ENCODE measurements at places on chromosomes 16 and 17.

DNA sequence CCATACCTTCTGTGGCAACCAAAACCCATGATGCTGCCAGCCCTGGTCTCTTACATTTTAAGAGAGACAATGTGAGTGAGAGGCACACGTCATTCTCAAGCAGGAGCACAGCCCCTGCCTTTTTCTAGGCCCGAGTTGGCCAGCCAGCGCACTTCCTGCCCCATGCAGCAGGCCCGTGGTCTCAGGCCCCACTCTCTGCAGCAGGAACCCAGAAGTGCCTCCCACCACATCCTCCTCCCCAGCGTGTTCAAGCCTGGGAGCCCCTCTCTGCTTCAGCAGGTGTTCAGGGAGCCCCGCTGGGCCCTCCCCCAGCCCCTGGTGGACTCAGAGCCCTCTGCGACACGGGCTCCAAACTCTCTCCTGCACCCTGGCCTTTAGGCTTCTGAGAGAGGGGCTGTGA lies 30.5 kb downstream of the ITGAE start:
- ATAC-seq: peak; percentile 15

DNA sequence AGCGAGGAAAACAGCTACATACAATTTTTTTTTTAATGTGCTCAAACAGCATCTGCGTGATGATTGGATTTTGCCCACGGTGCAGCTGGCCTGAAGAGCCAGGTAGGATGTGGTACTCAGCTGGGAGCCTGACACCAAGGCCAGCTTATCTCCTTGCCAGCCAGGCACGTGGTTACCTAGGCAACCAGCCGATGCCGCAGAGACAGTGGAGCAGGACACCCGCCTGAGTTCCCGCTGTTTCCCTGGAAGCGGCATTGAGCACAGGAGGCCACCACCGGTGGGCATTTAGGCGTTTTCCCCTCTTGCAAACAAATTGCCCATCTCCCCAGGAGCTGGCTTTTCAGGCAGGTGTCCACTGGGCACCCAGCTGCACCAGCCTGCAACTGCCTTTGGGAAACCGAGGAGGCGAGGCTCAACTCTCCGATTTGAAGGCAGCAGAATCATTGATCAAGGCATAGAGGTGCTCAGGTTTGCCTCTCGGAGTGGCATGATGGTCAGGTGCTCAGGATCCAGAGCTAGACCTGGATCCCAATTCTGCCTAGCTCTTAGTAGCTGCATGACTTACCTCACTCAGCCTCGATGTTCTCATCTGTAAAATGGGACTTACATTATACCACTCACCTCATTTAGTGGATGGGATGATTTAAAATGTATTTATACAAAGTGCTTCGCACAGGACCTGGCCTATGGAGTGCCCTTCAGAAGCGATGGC lies 137.5 kb upstream of the PLCG2 start:
- no peak for ATAC-seq

DNA sequence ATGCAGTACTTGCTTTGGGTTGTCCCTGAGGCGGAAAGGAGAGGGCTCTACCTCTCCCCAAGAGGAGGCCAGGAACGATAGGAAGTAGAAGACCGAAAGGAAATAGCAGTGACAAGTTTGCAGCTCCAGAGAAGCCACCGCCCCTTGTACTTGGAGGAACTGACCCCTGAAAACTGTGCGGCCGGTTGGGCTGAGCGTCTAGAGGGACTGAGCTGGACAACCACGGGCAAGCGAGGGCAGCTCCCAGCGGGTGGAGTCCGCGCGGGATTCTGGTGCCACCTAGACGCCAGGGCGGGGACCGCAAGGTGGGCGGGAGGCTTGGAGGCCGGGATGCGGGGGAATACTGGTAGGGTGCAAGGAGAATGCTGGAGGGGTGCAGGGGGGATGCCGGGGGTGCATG lies 1.3 kb upstream of the SLC6A4 start:
- ATAC-seq: no peak

DNA sequence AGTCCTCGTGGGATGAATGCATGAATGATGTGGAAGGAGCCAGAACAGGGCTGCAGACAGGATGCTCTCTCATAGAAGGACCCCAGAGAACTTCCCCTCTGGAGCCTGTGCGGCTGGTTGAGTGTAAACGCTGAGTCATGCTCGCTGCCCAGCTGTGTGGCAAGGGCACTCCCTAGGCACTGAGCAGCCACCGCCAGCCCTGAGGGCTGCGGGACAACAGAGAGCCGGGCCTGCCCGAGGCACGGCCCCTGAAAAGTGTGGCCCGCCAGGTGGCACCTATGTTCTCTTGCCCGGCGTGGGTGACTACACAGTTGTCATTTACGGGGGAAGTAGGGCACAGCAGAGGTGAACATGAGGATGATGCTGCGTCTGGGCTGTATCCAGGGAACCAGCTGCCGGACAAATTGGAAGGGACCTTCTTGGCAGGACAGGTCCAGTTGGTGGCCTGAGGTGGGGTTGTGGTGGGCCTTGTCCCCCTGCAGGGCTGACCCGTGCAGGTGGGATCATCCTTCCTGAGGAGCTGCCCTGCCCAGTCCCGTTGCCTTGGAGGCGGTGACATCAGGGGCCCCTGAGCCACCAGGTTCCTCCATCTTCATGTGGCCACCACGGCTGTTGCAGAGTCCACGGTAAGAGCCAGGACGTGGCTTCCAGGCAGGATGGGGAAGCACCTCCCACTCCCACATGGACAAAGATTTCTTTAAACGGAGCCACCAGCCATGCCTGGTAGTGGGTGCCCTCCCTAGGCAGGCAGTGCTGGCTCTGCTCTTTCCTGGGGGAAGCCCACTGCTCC lies 94.8 kb upstream of the CBX4 start:
- peak; percentile 68 for ATAC-seq

- no peak for ATAC-seq
Observed at GRCh38 chr16:19068237-19068815, 912 bp downstream of the COQ7 start.

GRCh38 chr17:1568950-1569810 lies 6.6 kb upstream of the PITPNA start:
- ATAC-seq: no peak

- ATAC-seq: no peak
Observed at GRCh38 chr17:3838206-3838605, 7.8 kb downstream of the NCBP3 start.

DNA sequence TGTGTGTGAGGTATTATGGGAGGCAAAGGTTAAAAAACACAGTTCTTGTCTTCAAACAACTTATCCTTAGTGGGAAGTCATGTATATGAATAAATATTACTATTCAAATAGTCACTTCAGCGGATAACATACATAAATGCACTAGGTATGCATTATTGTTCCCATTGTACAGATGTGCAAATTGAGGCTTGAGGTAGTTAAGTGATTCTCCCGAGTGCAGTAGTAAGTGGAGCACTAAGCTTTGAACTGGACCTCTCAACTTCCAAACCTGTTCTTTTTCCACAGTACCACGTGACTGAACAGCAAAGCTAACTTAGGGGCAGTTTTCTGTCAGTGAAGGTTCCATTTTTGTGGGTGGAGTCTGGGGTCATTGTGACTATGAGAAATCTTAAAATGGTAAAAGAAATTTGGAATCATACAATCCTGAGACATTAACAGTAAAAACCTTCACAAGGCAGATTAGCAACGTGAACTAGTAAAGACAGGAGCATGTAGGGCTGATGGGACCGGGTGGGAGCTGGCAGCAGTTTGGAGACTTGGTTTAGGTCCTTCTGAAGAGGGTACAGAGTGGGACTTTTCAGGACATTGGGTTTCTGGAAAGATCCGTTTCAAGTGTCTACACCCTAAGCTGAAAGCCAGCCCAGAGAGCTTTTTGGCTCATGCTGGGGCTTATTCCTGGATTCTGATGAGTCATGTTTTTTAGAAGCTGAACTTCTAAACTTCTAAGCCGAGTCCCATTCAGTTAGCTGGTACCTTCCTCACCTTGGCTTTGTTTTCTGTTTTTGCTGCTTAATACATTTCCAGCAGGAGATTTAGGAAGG lies 204.9 kb downstream of the PRKCA start:
- ATAC-seq: no peak

DNA sequence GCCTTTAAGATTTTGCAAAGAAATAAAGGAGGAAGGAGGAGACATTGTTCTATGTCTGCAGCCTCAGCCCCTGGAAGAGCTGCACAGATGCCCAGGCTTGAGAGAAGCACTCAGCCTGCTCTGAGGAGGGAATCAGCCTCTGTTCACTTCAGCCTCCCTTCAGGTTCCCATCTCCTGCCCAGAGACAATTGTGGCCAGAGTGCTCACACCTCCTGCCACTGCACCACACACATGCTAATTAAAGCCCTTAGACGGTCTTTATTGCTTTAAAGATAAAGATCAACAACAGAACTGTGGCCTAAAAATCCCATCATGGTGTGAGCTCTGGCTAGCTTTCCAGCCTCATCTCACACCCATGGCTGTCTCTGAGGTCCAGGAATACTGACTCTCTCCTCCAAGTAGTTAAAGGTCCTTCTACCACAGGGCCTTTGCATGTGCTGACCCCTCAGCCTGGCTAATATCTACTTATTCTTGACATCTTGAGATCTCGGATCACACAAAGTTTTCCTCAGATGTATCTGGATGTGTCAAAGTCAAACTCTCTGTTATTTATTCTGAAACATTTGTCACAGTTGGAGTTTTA lies 33.8 kb downstream of the CHD9NB start:
- ATAC-seq: no peak

- ATAC-seq: no peak
Observed at GRCh38 chr16:54946909-54947308, 16.2 kb downstream of the IRX5 start.

DNA sequence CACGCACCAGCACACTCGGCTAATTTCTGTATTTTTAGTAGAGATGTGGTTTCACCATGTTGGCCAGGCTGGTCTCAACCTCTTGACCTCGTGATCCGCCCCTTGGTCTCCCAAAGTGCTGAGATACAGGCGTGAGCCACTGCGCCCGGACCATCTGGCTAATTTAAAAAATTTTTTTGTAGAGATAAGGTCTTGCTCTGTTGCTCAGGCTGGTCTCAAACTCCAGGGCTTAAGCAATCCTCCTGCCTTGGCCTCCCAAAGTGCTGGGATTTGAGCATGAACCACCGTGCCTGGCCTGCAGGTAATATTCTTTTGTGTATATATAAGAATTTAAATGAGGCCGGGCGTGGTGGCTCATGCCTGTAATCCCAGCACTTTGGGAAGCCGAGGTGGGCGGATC lies 115.0 kb downstream of the RPTOR start:
- no peak for ATAC-seq

GRCh38 chr16:66617728-66618127 lies 13.2 kb downstream of the CMTM3 start:
- ATAC-seq: no peak

GRCh38 chr16:5354645-5355044 lies 257.1 kb upstream of the EEF2KMT start:
- no peak for ATAC-seq

DNA sequence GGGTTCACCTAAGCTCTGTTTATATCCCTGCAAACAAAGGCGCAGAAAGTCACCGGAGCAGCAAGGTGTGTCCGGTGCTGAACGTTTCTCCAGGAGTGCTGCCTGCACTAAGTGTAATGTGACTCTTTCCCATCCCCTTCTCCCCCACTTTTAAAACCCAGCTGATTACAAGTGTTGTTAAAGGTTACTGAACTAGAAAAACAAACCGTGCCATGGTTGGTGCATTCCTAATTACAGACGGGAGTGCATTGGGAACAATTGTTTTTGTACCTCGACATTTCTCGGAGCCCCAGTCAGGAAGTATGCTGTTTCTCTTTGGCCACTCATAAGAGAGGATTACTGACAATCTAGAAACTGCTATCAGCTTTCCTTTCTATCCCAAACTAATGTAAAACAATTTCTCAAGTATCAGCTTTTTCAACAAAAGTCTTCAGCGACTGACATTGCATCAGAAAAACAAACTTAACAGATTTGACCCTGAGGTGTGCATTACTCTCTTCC lies 441.0 kb upstream of the SALL1 start:
- ATAC-seq: no peak

DNA sequence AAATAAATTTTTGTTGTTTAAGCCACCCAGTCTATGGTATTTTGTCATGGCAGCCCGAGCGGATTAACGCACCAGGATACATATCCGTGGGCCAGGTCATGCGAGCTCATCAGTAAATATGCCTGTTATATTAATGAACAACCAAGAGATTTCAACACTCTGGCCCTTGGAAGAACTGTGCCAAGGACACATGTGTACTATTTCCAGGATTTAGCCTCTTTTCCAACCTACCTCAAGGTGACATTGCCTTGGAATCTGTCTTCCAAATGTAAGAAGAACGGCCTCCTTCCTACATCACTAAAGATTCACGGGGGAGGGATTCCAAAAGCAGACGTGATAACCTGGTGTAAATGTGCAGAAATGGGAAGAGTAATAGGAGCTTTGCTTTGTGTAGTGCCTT lies 72.8 kb upstream of the DYNLRB2 start:
- no peak for ATAC-seq

- ATAC-seq: peak; percentile 70
Observed at GRCh38 chr17:75260641-75261335, 618 bp downstream of the GGA3 start.

DNA sequence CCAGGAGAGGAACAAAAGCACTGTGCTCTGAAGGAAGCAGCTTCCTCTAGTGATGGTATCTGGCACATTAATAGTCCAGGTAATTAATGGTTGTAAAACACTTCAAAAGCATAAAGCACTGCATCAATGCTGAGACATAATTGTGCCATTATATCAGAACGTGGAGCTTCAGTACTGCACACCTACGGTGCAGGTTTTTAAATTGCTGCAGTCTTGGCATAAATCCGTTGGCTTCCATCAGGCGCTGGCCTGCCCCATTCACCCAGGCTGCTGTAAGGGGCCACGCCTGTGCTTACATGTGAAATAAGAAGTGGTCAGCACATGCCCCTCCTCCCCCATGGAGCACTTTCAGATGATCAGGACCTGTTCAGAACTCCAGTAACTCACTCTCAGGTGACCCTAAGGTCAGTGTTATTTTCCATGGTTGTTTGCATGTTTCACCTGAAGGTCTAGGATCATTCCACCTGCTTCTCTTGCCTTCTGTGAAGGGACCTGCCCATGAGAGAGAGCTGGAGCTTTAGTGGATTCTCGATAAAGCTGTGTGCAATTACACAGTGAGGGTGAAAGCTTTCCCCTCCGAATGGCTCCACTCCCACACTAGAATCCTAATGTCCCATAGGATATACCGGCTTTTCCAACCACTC lies 345.3 kb downstream of the CA10 start:
- no peak for ATAC-seq

- ATAC-seq: no peak
Observed at GRCh38 chr16:55152875-55153390, 171.1 kb upstream of the IRX6 start.

GRCh38 chr16:2035431-2036199 lies 8.9 kb downstream of the NHERF2 start:
- no peak for ATAC-seq

GRCh38 chr17:4513113-4514032 lies 14.7 kb downstream of the SPNS2 start:
- ATAC-seq: no peak

DNA sequence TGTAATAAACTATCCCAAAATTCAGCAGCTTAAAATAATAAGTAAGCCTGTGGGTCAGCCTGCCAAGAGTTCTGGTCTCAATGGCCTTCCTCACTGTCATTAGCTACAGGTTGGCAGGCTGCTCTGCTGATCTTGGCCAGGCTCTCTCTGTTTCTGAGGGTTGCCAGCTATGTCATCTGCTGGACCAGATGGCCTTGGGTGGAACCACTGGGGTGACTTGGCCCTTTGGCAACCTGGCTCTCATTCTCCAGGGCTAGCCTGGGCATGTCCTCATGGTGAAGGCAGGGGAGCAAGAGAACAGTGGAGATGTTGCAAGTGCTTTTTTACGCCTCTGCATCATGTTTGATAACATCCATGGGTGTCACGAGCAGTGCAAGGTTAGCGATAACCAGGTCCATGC lies 13.9 kb downstream of the ITGAM start:
- no peak for ATAC-seq

GRCh38 chr16:17313085-17313611 lies 157.6 kb downstream of the XYLT1 start:
- no peak for ATAC-seq
